RWPE2 (cell line): ENCODE measurements at places on chromosomes 4 and X.

- DNase-seq, result no peak
Observed at GRCh38 chr4:13984991-13985800, 357.7 kb upstream of the BOD1L1 start.

DNA sequence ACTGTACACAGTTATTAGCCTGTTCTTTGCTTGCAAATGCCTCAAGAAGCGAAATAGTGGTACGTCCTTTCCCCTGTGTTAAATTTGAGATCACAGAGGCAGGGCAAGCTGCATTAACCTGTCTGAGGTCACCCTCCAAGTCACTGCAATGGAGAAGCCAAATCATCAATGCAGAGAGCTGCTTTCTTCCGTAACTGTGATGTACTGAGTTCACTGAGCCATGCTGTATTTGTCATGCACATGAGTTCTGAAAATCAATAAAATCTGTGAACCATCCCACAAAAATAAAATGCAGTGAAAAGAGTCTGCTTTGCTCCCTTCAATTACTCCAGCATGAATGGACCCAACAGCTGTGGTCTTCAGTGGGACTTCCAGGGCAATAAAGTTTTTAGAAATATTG lies 393.5 kb downstream of the KCNIP4 start:
- no peak for DNase-seq

DNA sequence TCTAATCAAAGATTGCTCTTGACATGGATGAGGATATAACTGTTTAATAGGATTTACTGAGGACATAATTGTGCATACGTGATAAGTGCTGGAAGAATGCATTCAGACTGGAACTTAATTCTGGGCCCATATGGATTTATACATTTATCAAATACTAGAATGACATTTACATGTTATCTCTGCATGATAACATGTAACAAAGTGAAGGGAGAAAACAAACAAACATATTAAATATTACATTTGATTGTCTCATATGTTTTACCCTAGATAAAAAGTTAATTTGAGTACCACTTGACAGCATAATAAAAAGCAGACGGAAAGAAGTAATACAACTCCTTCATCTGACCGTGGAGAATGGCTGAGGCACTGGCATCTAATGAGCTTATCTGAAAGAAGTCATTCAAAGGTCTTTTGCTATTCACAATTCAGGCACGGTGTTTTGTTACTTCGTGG lies 297.8 kb downstream of the PPP3CA start:
- DNase-seq, result no peak

- DNase-seq, result no peak
Observed at GRCh38 chr4:127604949-127605709, 27.6 kb upstream of the INTU start.

- no peak for DNase-seq
Observed at GRCh38 chrX:47683829-47684205, 24.8 kb upstream of the UXT start.

DNA sequence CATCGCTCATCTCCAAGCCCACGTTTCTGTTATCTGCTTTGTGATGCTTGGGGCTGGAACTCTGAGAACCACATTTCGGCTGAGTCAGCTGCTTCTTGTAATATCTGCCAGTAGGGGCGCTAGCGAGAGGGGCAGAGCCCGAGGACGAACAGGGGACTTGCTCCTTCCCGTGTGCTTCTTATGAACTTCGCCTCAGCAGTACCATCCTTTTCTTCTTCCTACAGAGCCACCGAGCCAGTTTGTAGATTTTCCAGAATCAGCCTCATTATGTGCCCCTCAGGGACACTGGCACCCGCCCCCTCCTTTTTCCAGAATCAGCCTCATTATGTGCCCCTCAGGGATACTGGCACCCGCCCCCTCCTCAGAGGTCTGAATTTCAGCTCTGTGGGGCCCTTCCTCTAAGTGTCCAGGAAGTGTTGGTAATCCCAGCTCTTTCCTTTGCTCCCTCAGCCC lies 441.7 kb upstream of the RASGEF1B start:
- DNase-seq, result no peak

DNA sequence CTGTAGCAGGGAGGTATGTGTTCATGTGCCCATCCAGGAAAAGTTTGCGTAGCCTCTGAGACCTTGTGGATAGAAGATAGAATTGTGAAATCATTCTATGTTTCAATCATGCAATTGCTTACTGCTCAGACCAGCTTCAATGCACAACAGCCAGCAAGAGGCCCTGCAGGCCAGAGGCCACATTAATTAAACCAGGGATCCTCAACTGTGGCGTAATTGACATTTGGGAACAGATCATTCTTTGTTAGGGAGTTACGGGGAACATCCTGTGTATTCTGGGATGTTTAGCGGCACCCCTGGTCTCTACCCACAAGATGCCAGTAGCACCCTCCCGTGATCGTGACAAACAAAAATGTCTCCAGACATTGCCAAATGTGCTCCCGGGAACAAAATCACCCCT lies 86.5 kb upstream of the PRPS2 start:
- DNase-seq, result no peak

DNA sequence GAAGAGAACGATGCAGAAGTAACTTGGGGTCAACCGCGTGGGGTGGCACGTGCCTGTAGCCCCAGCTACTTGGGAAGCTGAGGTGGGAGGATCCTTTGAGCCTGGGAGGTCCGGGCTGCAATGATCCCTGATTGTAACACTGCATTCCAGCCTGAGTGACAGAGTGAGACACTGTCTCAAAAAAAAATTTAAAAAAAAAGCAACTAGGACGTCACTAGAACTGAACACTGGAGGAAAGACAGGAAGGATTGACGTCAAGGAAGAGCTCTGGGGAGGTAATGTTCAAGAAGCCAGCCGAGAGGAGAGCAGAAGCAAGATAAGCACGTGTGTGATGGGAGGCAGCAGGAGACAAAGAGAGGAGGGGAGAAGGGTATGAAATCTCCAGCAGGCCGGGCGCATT lies 28.7 kb downstream of the S100G start:
- DNase-seq, result no peak

DNA sequence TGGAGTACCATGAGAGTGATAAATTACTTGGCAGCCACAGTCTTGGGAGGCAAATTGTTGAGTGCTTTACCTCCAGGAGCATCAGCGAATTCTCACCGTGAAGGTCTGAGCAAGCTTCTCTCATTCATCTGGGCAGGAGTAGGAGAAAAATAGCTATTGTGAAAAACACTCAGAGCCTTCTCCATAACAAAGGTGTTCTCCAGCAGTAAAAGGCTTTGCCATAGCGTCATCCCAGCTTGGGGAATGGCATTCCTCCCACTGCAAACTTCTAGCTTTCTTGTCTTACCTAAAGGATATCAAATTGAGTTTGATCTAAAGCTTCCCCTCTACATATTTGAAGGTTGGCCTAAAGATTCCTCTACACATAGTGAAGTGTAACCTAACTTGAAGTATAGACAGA lies 29.8 kb upstream of the MAGEA11 start:
- DNase-seq, result no peak

DNA sequence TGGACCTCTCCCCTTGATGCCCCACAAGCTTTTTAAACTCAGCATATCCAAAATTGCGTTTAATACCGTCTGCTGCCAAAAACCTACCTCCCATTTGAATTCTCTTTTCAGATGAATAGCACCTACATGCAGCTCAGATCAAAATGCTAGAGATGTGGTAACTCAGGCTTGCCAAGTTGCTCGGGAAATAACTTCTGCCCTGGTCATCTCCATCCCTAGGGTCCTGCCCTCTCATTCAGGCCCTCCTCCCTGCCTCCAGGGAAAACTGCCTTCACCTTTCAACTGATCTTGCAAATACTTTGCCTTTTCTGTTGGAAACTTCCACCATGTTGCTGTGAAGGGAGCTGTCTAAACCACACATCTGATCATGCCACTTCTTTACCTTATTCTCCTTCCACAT lies 114.1 kb downstream of the SPRY1 start:
- DNase-seq, result no peak

GRCh38 chr4:7361280-7361895 lies 73.3 kb downstream of the PSAPL1 start:
- no peak for DNase-seq

DNA sequence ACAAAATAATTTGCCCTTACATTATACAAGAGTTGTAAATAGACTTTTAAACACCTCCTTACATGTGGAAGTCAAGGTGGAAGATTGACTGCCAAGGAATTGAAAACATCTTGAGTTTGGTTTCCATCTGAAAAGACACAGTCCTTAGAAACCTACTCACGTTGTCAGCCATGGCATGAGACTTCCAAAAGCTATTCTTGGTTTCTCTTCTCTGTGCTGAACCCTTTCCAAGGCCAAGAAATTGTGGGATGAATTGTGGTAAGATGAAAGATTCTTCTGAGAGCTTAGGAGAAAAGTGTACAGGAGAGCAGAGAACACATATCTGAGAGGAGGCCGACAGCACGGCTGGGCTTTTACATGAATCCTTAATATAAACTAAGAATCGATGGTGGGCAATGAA lies 370.0 kb downstream of the FBXW7 start:
- no peak for DNase-seq

GRCh38 chr4:113389160-113389559 lies 339.7 kb downstream of the ANK2 start:
- DNase-seq, result no peak

DNA sequence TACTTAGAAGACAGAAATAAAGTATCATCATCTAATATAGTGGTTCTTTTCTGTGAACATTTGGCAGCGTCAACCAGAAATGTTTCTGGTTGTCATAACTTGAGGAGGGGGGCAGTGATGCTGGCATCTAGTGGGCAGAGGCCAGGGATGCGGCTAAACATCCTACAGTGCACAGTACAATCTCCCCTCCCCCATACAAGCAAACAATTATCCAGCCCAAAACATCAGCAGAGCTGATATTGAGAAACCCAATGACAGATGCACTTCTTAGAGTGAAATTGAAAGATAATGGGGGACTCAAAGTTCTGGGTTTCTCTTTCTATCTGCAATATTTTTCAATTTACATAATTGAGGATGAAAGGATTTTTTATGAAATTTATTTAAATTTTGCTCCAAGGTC lies 1.9 kb upstream of the EIF1AX start:
- DNase-seq, result no peak

DNA sequence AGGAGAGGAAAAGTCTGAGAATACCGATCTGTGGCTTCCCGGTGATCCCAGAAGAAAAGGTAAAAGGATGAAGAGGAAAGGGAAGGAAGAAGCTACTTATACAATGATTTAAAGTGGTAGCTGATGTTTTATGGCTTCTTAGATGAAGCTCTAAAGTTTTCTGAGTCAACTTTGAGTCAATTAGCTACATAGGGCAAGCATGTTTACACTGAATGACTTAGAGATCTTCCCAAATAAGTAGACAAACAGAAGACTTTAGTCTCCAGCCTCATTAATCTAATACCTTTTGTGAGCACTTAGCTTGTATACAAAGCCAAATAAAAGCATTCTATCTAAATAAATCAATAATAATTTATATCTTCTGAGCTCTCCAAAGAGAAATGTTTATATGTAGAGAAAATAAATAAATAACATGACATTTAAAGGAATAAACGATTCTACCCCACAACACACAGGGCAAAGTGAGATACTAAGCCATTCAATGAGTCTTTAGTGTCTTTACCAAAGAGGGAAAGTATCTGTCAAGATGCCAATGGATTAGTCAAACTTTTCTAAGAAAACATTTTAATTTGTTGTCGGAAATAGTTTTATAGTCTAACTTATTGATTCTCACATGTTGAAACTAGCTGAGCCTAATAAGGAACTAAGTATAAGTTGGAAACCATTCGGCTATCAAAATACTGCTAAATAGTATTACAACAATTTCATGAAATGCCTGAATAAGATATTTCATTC lies 46.0 kb upstream of the TMEM184C start:
- DNase-seq, result no peak

GRCh38 chr4:147056940-147057610 lies 111.4 kb upstream of the TTC29 start:
- DNase-seq, result no peak

DNA sequence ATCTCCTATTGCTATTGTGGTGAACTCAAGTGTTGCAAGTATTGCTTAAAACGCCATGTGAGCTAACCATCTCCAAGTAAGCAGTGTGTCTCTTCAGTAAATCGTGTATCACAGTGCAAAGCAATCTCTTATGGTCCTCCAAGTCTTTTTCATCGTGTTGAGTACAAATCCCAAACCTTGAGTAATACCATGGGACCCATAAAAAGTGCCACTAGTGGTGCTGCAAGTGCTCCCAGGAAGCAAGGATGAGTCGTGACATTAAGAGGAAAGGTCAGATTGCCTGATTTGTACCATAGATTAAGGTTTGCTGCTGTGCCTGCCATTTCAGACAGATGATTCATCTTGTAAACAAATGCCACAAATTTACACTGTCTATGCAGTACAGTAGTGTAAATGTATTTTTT lies 66.9 kb upstream of the BMPR1B start:
- DNase-seq, result no peak

GRCh38 chrX:1093586-1094421 lies 118.6 kb downstream of the CRLF2 start:
- DNase-seq, result peak; percentile 42

DNA sequence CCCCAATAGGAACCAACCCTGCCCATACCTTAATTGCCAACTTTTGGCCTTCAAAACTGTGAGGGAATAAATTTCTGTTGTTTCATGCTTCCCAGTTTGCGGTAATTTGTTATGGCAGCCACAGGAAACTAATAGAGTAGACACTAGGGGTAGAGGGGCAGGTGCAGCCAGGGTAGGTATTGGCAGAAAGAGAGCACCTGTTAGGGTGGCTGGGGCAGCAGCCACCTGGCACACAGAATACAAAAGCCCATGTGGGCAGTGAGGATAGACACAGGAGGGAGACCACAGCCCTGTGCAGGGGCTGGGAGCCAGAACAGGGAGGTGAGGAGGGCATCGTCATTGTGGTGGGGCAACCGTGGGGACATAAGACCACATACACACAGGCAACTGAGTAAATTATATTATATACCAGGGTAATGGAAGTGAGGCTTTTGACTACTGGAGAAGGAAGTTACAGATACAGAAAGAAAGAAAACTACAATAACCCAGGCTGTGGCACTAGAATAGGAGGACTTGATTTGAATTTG lies 28.2 kb downstream of the IRF2 start:
- no peak for DNase-seq

DNA sequence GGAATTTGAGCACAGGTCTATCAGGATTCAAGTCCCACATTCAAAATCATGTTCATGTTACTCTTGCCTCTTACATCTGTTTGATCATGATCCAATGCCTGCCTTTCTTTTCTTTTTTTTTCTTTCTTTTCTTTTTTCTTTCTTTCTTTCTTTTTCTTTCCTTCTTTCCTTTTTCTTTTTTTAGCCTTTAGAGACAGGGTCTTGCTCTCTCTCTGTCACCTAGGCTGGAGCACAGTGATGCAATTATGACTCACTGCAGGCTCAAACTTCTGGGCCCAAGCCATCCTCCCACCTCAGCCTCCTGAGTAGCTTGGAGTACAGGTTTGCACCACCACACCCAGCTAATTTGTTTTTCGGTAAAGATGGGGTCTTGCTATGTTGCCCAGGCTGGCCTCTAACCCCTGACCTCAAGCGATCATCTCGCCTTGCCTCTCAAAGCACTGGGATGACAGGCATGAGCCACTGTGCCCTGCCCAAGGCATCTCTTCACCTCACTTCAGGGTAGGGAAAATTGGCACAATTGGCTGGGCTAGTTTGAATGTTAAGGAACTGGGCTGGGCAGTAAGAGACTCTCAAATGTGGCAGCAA lies 359.2 kb downstream of the FBXW7 start:
- DNase-seq, result no peak
